NCI-H1436 (cell line): ENCODE measurements at places on chromosomes 1 and 21.
A peak's percentile ranks its signal among the peaks of the same experiment; 100 is the strongest.

GRCh38 chr1:91374086-91374485, 30.6 kb downstream of the HFM1 start:
- no peak for DNase-seq

GRCh38 chr1:55443175-55443915, 228.2 kb upstream of the USP24 start:
- DNase-seq = no peak

DNA sequence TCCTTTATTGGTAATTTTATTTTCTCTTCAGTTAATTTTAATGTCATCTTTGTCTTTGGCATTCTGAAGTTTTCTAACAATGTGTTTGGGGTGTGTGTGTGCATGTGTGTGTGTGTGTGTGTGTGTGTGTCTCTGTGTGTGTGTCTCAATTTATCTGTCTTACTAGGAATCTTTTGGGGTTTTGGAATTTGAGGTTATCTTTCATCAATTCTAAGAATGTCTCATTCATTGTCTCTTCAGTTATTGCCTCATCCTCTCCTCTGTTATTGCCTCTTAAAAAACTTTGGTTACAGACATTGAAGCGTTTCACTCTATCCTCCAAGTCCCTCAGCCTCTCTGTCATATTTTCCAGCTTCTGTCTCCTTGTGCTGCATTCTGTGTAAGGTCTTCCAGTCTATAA, 18.1 kb upstream of the SAMD13 start:
- DNase-seq = no peak

GRCh38 chr1:162310337-162310736, 66.3 kb downstream of the SPATA46 start:
- DNase-seq = no peak

DNA sequence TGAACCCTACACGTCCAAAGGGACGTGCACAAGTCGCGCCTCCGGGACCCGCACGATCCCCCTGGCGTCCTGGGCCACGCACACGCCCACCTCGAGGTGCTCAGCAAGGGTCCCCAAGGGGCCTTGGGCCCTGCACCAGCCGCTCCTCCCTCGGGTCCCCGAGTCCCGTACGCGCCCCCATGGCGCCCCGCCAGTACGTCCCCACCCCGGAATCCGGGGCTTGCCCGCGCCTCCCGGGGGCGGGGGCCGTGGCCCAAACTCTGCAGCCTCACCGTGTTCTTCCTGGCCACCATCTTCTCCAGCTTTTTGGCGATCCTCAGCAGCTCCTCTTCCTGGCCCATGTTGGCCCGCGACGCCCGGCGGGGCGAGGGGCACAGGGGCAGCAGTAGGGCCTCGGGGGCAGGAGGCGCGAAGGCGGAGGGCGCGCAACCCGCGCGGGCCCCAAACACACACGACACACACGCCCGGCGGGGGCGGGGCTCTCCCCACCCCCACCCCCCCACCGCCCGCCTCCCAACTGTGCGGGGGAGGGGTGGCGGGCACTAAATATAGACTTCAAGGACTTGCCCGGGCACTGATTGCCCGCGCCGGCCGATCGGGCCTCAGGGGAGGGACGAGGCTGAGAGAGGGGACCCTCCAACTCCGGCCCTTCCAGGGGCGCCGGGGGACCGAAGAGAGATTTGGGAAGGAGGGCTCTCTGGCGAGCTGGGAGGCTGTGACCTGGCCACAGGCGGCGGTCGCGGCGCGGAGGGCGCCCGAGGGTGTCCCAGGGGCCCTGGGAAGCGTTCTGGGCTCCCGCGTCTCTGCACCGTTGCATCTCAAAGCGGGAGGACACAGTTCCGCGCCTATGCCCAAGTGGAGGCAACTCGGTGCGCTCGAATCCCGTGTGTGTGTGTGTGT, at the start of gene TCEA3:
Gene TCEA3, minus strand, starts transcription at position 456 of the 900 bp plus-strand sequence. Its CDS starts 115 bp downstream, at position 341.
- DNase-seq = peak; percentile 44

GRCh38 chr1:45206808-45207623, 611 bp upstream of the ZSWIM5 start:
- no peak for DNase-seq

- DNase-seq = no peak
Observed at GRCh38 chr1:155125946-155126555, 1.6 kb upstream of the EFNA1 start.

DNA sequence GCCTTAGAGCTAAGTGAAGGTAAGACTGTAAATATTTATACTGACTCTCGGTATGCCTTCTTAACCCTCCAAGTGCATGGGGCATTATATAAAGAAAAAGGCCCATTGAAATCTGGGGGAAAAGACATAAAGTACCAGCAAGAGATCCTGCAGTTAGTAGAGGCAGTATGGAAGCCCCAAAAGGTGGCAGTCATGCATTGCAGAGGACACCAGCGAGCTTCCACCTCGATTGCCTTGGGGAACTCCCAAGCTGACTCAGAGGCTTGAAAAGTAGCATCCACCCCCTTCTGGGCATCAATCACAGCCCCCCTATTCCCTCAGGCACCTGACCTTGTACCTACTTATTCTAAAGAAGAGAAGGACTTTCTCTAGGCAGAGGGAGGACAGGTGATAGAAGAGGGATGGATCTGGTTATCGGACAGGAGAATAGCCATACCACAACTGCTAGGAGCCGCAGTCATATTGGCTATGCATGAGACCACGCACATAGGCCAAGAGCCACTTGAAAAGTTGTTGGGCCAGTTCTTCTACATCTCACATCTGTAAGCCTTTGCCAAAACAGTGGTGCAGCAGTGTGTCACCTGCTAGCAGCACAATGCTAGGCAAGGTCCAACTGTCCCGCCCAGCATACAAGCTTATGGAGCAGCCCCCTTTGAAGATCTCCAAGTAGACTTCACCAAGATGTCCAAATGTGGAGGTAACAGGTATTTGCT, 19.4 kb downstream of the PLA2G2F start:
- no peak for DNase-seq

GRCh38 chr1:114282751-114283403, 129.2 kb upstream of the SYT6 start:
- peak; percentile 81 for DNase-seq

DNA sequence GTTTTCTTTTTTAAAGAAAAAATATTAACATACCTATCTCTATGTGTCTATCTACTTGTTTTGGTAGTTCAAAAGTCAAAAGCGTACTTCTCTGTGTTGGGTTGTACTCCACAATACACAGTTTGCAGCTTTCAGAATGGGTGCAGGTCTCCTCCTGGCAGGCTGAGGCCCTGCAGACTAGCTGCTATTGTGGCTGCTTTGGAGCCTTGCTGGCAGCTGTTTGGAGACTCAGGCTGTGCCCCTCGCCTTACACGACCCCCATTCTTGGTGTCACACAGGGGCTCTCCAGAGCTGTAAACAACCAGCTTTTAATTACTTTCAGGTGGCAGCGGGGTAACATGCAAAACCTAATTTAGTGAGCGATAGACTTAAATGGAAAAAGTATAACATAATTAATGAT, 160.4 kb downstream of the DSCAM start:
- DNase-seq = no peak

- DNase-seq = peak; percentile 6
Observed at GRCh38 chr1:111769517-111770146, 13.9 kb downstream of the DDX20 start.
